ENCODE measurements at places on chromosomes 1 and 21. TPM values are rescaled to one million over a fixed set of nuclear protein-coding genes. Genes with fewer than 3 reads are reported as not detected.

GRCh38 chr1:11569551-11569950 is 84.7 kb downstream of the FBXO2 start:
- DNase-seq = no peak

- DNase-seq = no peak
Measured at GRCh38 chr1:83547901-83548300, 451.0 kb downstream of the TTLL7 start.

- no peak for DNase-seq
Measured at GRCh38 chr1:30908316-30908695, 252 bp downstream of the SDC3 start.

DNA sequence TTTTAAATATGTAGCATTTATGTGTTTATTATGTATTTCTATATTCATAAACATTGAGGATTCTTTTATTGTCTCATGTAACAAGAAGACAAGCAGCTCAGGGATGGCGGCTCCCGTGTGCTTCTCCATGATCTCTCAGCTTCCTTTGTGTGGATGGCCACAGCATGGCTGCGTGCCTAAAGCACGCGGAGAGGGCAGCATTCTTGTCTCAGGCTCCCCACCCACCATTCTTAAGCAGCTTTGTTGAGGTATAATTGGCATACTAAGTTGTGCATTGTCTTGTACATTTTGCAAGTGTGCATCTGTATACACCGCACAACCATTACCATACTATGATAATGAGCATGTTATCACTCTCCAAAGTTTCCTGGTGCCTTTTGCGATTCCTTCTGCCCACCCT is 81.6 kb downstream of the CAMTA1 start:
- no peak for DNase-seq

GRCh38 chr1:248856176-248856575 is 2.7 kb downstream of the ZNF692 start:
- no peak for DNase-seq

- DNase-seq = no peak
Measured at GRCh38 chr1:17579951-17580939, 40.7 kb downstream of the ARHGEF10L start.

GRCh38 chr1:41847733-41848132 is 71.0 kb downstream of the HIVEP3 start:
- no peak for DNase-seq

GRCh38 chr1:15212216-15212953 is 34.6 kb upstream of the FHAD1 start:
- no peak for DNase-seq

DNA sequence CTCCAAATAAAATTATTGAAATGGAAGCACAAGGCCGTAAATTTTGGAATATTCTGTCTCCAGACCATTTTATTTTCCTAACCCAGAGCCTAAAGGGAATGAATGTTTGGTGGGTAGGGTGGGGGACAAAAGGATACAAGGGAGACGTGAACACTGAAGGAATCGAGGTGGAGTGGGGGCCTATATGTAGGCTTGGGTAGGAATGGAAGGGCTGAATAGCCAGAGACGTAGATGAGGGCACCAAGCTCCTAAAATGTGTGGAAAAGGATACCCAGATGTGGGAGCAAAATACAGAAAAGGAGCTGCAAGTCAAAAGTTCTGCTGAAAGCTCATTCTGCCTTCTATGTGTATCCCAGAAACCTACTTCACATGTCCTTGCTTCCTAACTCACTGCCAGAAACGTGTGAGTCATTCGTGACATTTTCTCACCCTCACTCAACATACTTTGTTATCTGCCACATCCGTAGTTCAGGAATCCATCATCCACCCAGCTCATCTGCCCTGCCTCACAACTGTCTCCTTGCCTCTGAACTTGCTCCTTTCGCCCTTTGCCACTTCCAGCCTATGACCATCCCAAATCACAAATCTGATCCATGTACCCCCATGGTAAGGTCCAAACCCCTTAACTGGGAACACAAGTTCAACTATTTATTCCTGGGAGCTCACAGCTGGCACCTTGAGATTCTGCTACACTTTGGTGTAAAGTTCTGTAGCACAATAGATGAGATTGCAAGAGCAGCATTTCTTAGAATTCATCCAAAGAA is 84.1 kb upstream of the PRDX6 start:
- DNase-seq = no peak

The SLC50A1 gene
- total RNA-seq = 54.9 TPM

The ACKR1 gene
- total RNA-seq = not detected

The WNT4 gene
- 0.83 TPM for total RNA-seq
